ENCODE measurements at places on chromosomes 1 and 21.

DNA sequence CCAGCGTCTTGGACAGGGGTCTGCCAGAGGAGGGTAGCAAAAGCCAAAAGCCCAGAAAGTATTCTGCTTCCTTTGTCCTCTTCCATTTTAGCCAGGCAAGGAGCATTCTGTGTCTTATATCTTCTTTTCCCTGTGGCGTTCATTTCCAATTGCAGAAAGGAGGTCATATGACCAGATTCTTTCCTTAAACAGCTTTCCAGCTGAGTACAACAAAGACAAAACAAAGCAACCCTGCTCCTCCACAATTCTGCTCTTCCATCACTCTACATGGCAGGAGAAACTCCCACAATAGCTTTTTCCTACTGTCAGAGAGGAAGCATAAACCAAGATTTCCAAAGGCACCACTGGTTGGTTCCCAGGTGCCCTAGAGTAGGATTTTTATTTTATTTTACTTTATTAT lies 19.7 kb downstream of the ENSA start:
- no peak for DNase-seq

DNA sequence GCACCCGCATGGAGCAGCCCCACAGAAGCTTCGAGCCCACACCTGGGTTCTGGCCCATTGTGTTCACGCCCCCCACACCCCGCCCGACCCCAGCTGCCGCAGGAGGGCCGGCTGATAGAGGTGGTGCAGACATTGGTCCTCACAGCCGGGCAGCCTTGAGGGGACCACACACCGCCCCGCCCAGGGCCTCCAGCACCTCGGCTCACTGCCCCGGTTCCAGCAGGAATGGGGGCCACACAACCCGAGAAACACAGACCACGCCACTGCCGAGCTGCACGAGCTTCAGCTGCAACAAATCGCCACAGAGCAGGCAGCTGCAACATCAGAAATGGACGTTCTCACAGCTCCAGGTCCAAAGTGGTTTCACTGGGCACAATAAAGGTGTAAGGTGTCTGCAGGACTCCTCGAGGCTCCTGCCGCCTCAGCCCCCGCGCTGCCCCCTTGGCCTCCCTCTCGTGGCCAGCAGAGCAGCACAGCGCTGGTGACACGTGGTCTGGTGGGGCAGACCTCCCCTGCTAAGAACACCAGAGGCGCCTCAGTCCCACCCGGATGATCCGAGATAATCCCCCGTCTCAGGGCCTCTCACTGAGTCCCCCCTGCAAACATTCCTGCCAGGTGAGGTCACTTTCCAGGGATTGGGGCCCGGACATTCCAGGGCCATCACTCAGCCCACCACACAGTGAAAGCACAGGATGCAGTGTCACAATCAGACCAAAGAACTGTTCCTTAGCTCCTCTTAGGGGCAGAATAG lies 62.3 kb upstream of the ADARB1 start:
- peak; percentile 89 for DNase-seq

GRCh38 chr1:193014400-193014799 lies 44.8 kb downstream of the UCHL5 start:
- no peak for DNase-seq

DNA sequence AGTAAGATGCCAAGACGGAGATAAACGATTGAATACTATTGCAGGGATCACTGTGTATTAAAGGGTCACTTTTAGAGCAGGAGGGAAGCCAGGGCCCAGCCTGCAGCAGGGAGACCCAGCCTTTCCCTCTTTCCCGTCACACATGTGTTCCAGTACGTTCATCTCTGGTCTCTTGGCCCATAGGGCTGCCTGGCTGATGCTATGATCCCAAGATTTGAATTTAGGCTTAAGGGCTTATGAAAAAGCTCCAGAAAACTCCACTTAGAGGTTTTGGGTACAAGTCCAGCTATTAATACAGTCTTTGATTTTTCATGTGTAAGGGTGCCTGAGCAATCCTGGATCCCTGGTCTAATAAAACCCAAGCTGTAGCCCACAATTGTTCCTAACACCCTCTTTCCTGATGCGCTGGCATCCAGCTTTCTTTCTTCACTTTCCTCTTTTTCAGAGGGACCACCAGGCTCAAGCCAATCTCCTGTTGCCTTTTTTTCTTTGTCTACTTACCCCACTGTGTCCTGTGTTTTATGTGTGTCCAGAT lies 359.6 kb upstream of the USP24 start:
- DNase-seq: no peak

- no peak for DNase-seq
Measured at GRCh38 chr1:29488086-29488793, 251.9 kb downstream of the PTPRU start.

- no peak for DNase-seq
Measured at GRCh38 chr1:50631161-50631560, 207.9 kb upstream of the DMRTA2 start.

GRCh38 chr1:110465814-110466380 lies 14.9 kb downstream of the PROK1 start:
- DNase-seq: no peak

DNA sequence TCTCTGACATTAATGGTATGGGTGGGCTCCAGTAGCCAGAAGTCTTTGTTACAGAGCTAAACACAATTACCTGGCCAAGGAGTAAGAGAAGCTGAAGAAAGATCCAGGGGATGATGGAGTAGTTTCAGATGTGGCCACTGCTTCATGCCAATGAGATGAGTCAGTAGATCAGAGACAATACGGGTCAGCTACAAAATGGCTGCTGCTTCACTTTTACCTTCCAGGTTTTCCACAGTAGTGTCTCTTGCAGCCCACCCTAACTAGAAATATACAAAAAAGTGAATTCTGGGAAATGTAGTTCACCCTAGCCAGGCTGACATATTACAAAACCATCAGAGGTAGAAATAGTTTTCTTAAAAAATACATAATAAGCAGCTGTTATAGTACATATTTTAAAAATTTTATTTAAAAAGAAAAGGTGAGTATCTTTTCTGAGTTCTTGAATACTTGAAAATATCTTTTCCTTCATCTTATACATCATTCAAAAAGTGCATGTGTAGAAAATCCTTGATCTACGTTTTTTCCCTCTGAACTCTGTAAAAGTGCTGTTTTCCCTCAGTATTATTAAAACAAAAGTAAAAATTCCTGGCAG lies 36.1 kb downstream of the LRIF1 start:
- no peak for DNase-seq
